ENCODE measurements at places on chromosomes 6 and 20. TPM values are rescaled to one million over a fixed set of nuclear protein-coding genes. Genes with fewer than 3 reads are reported as not detected.

The TRAPPC3L gene
- 0.50 TPM for polyA plus RNA-seq

The BPIFB1 gene
- polyA plus RNA-seq: not detected

The ZNF831 gene
- 0.10 TPM for polyA plus RNA-seq

The KIF13A gene
- 35.5 TPM for polyA plus RNA-seq

The GGTLC1 gene
- polyA plus RNA-seq: not detected

The ID4 gene
- polyA plus RNA-seq: 165 TPM

The HLA-A gene
- 154 TPM for polyA plus RNA-seq

The KIZ gene
- polyA plus RNA-seq: 30.9 TPM

The BICRAL gene
- 17.6 TPM for polyA plus RNA-seq

The CFAP61 gene
- 4.0 TPM for polyA plus RNA-seq

The CBLN4 gene
- 1.6 TPM for polyA plus RNA-seq

The CALHM4 gene
- 0.94 TPM for polyA plus RNA-seq

The MATN4 gene
- 0.13 TPM for polyA plus RNA-seq

The CRIP3 gene
- polyA plus RNA-seq: 2.8 TPM

The MUC21 gene
- polyA plus RNA-seq: not detected

The CHRNA4 gene
- 6.8 TPM for polyA plus RNA-seq

The DAAM2 gene
- 29.2 TPM for polyA plus RNA-seq

The DEFB132 gene
- not detected for polyA plus RNA-seq

The LHFPL5 gene
- polyA plus RNA-seq: not detected

The EBF4 gene
- 27.1 TPM for polyA plus RNA-seq

The PROKR2 gene
- polyA plus RNA-seq: not detected

The CD164 gene
- 545 TPM for polyA plus RNA-seq

The SYCP2 gene
- 6.9 TPM for polyA plus RNA-seq

The RSPH9 gene
- 1.5 TPM for polyA plus RNA-seq
